ENCODE measurements at places on chromosomes 1 and 21. TPM values are rescaled to one million over a fixed set of nuclear protein-coding genes. Genes with fewer than 3 reads are reported as not detected.
A peak's percentile ranks its signal among the peaks of the same experiment; 100 is the strongest.

GRCh38 chr1:30085811-30086770 is 637.3 kb downstream of the MATN1 start:
- peaks cover 7% of the 10 kb centered on the region for H3K27me3 ChIP-seq
- no peak for DNase-seq
- H3K36me3 ChIP-seq: no peaks in the 10 kb centered on the region
- no peak overlapping the region for H3K27ac ChIP-seq
- H3K4me3 ChIP-seq: no peak overlapping the region
- peaks cover 4% of the 10 kb centered on the region for H3K4me1 ChIP-seq

CD48 gene
- 5.4 TPM for total RNA-seq

DNA sequence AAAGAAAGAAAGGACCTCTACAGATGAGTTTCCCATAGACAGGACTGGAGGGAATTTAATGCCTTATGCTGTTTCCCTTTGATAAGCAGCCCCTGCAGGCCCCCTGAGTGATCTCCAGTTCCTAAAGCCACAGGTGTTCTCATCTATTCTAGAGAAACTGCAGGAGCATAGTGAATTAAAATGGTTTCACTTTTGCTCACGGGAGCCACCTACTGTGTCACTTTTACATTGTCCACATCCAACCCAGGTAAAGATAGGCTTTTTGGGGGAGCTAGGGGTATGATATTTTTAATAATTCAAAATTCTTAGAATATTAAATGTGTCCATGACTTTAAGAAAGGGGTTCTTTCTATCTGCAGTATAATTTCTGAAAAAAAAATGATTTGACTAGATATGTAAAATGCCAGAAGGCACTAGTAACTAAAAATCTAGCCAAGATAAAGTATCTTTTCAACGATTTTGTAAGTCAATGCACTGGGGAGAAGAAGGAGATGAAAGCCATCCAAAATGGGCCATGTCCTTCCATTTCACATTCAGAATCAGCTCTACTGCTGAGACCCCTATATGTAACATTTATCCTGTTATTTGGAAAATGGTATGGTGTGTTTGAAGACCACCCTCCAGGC is 267.3 kb upstream of the DUSP10 start:
- no peaks in the 10 kb centered on the region for H3K4me1 ChIP-seq
- H3K4me3 ChIP-seq: no peak overlapping the region
- H3K36me3 ChIP-seq: no peaks in the 10 kb centered on the region
- H3K27me3 ChIP-seq: no peaks in the 10 kb centered on the region

- no peak overlapping the region for H3K27ac ChIP-seq
- no peaks in the 10 kb centered on the region for H3K27me3 ChIP-seq
- no peaks in the 10 kb centered on the region for H3K4me1 ChIP-seq
- no peak overlapping the region for H3K4me3 ChIP-seq
Observed at GRCh38 chr1:14613926-14614325, 15.4 kb downstream of the KAZN start.

- H3K27me3 ChIP-seq: no peaks in the 10 kb centered on the region
- no peak overlapping the region for H3K27ac ChIP-seq
- no peaks in the 10 kb centered on the region for H3K36me3 ChIP-seq
- no peak overlapping the region for H3K4me3 ChIP-seq
- no peak for DNase-seq
Observed at GRCh38 chr1:76857138-76857537, 10.1 kb upstream of the ST6GALNAC5 start.

DNA sequence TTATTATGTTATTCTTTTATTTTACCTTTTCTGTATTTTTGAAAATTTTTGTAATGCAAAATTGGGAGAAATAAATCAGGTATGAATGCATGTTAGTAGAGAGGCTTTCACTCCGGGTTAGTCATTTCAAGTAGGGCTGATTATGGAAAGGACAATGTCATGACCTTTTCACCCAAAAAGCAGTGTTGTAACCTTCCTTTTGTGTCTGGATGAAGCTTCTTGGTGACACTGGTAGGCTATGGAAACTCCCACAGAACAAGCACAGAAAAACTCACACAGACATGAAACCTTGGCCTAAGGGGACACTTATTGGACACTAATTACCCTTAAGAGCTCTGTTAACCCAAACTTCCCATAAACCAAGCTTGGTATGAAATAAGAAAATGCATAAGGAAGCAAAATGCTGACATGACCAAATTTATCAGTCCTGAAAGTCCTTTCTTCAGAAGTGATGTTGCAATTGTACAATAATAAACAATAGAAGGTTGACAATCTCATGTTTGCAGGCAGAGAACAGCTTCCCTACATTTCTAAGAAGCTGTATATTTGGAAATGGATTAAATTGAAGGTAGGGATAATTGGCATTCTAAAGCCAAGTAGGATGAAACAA is 70.0 kb upstream of the KCNJ15 start:
- H3K4me1 ChIP-seq: no peaks in the 10 kb centered on the region
- no peaks in the 10 kb centered on the region for H3K27me3 ChIP-seq
- no peak overlapping the region for H3K27ac ChIP-seq
- no peaks in the 10 kb centered on the region for H3K36me3 ChIP-seq

DNA sequence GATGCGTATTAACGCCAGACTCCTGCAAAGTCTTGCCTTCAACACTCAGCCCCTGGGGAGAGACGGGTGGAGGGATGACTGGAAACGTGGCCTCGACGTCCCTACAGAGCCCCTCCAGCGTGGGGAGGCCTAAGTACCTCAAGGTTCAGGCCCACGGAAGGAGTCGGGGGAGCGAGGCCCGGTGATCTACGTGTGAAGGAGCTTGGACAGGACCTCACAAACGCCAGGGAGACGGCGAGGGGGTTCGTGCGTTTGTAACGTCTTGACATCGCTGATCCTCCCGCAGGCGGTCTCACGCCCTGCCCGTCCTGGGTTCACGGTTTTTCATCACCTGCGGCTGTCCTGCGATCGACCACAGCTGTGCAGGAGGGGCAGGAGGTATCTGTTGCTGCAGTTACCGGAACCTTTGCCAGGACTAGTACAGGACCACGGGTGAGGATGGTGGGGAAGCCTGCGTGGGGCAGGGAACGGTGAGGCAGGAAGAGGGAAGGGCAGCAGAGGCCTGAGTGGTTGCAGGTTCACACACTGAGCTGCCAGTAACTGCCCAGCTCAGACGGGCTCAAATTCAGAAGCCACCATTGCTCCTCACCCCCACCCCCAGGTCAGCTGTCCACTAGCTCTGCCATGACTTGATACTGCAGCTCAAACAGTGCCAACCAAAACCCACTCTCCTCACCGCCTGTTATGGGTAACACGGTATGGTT is 889 bp upstream of the CCNL2 start:
- H3K4me1 ChIP-seq: no peaks in the 10 kb centered on the region
- DNase-seq: no peak
- no peaks in the 10 kb centered on the region for H3K27me3 ChIP-seq
- peaks cover 8% of the 10 kb centered on the region for H3K36me3 ChIP-seq
- peak overlapping the region; percentile 88 for H3K27ac ChIP-seq

All from breast epithelium (tissue), 4 donors.